ENCODE measurements at places on chromosomes 12 and 14. TPM values are rescaled to one million over a fixed set of nuclear protein-coding genes. Genes with fewer than 3 reads are reported as not detected.

The LMNTD1 gene
- not detected for total RNA-seq

- DNase-seq: no peak
These were observed 48.2 kb downstream of the KCNC2 start for GRCh38 chr12:75161488-75161887.

The CCDC175 gene
- not detected for total RNA-seq

The GLIPR1L1 gene
- not detected for total RNA-seq

DNA sequence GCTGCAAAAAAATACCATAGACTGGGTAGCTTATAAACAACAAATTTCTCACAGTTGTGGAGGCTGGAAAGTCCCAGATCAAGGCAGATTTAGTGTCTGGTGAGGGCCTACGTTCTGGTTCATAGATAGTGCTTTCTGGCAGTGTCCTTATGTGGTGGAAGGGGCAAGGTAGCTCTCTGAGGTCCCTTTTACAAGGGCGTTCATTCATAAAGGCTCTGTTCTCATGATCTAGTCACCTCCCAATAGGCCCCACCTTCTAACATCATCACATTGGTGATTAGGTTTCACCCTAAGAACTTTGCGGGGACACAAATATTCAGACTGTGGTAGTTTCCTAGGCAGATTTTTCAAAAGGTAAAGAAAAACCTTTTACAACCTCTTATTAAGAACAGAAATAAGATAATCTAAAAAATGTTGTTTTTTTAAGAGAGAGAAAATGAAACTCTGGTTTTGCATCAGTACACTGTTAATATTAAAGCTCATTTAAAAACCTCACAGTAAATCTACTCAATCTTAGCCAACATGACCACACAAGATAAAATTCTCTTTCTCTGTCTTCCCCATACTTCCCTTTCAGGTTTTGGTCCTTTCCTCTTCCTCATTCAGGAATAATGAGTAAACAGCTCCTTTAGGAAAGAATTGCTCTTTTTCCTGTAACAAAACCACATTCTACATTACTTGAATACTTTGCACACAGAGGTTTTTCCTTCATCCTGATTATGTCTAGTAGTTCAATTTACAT, 117.5 kb downstream of the UNC79 start:
- no peak for DNase-seq

DNA sequence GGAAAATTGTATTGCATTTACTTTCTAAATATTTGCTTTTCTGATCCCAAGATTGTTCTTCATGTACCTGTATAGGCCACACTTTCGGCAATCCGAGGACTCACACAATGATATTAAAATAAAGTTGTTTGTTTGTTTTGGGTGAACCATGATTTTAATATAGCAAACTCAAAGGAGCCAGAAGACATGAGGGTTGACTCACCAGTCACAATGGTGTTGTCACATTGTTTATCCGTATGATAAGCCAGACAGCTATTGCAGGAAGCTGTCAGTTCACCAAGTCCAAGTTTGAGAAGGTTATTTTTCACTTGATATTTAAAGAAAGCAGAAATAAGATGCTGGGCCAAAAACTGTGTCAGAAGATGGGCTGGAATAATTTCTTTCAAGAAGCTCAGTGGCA, 67.1 kb upstream of the CPM start:
- no peak for DNase-seq

DNA sequence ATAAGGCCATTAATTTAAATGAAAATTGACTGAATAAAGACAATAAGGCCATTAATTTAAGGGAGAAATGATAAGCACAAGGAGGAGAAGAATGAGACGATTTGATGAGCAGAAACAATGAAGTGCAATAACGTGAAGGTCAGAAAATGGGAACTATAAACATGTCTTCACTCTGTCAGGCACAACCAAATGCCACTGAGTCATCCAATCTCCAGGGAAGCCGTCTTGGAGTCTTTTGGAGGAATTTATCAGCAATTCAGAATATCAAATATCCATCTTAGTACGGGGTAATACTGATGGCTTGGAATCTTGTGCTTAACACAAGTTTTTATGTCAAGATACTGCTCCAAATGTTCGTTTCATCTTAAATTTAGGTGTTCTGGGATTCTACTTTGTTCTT, 159.9 kb downstream of the CAPZA3 start:
- DNase-seq: no peak

DNA sequence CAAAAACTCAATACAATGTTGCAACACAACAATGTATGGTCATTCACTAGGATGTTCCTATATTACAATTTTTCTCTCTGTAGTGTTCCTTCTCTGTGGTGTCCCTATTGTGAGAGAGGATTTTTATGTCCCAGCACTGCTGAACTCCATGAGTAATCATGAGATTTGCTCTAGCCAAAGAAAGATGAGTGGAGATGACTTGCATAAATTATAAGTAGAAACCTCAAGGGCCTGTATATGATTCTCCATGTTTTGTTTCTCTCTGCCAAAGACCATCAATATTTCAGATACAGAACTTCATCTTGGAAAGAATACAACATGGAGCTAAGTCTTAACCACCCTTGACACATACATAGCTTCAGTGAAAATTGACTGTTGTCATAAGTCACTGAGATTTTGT, 579.1 kb downstream of the TMTC2 start:
- DNase-seq: no peak

The RIN3 gene
- total RNA-seq: 13.0 TPM

The RNASE8 gene
- total RNA-seq: not detected

The KRT75 gene
- total RNA-seq: not detected

- DNase-seq: no peak
These were observed 153.8 kb downstream of the BCL11B start for GRCh38 chr14:99118046-99118721.

- no peak for DNase-seq
These were observed 40.2 kb downstream of the DACT1 start for GRCh38 chr14:58677996-58678395.

- no peak for DNase-seq
These were observed 12.2 kb upstream of the CLEC2A start for GRCh38 chr12:9944391-9944790.

- no peak for DNase-seq
These were observed 113.1 kb upstream of the CCND2 start for GRCh38 chr12:4160314-4161040.

The MLF2 gene
- 156 TPM for total RNA-seq

DNA sequence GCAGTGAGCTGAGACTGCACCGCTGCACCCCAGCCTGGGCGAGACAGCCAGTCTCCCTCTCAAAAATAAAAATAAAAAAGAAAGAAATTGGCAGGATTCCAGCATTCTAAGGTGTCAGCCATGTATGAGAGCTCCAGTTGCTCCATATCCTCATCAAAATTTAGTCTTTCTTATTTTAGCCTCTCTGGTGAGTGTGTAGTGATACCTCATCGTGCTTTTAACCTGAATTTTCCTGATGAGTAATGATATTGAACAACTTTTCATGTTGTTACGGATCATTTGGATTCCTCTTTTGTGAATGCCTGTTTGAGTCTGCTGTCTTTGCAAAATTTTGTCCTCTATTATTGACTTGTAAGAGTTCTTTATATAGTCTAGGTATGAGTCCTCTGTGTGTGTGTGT, 28.5 kb downstream of the CCDC60 start:
- DNase-seq: no peak

GRCh38 chr12:91892081-91892855, 253.4 kb downstream of the BTG1 start:
- no peak for DNase-seq

The CDKN3 gene
- 4.7 TPM for total RNA-seq

The PLBD1 gene
- 24.4 TPM for total RNA-seq

DNA sequence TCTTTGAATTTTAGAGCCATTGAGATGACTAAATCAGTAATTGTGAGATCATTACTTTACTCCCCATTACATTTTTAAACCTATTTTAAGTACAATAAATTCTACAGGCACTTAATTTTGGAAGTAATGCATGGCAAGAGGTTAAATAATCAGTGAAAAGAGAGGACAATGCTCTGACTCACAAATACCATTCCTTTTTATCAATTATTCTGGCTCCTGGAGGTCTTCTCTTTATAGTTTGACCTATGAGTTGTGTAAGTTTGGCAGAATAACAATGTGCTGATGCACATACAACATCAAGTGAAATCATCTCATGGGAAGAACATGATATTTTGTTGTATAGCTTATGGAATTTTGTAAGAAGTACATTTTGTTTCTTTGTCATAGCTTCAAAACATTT, 166.7 kb downstream of the TMTC3 start:
- no peak for DNase-seq

Data from Right ventricle myocardium inferior (tissue), 1 donor.